ENCODE measurements at places on chromosomes 7 and 10. TPM values are rescaled to one million over a fixed set of nuclear protein-coding genes. Genes with fewer than 3 reads are reported as not detected.

The ICA1 gene
- 0.57 TPM for total RNA-seq

The NPTX2 gene
- not detected for total RNA-seq

The CYP3A4 gene
- total RNA-seq = not detected

The SLC29A4 gene
- total RNA-seq = 1.7 TPM

The SLC18A2 gene
- 0.21 TPM for total RNA-seq

The WEE2 gene
- total RNA-seq = not detected

The CAMK2B gene
- 1.1 TPM for total RNA-seq

The ELAPOR2 gene
- 3.9 TPM for total RNA-seq

The NME8 gene
- total RNA-seq = not detected
